Stimulated activated CD8-positive, alpha-beta memory T cell treated with anti-CD3 and anti-CD28 coated beads, Interleukin-7, amount 100 ng/mL, for 1 hour (primary cell): ENCODE measurements at places on chromosomes 1 and 21.

- no peak for DNase-seq
These were observed 28.4 kb upstream of the GBP6 start for GRCh38 chr1:89335486-89335885.

DNA sequence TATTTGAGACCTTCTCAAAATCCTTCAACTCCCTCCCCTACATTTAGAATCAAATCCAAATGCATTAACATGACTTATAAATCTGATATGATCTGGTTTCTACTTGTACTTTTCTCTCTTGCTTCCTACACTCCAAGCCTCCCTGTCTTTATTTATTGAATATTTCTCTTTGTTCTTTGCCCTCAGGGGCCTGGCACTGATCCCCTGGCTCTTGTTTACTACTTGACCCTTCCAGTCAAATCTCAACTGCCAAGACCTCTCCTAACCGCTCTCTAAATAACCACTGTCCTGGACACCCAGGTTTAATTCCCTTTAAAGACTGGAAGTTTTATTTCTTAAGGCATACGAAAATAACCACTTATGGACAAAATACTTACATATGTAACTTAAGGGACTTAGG, 248.9 kb downstream of the CHRM3 start:
- DNase-seq: no peak

- no peak for DNase-seq
These were observed 319.8 kb upstream of the RRP15 start for GRCh38 chr1:217965156-217965786.

- DNase-seq: no peak
These were observed 1.2 kb upstream of the LIN9 start for GRCh38 chr1:226310245-226310540.

DNA sequence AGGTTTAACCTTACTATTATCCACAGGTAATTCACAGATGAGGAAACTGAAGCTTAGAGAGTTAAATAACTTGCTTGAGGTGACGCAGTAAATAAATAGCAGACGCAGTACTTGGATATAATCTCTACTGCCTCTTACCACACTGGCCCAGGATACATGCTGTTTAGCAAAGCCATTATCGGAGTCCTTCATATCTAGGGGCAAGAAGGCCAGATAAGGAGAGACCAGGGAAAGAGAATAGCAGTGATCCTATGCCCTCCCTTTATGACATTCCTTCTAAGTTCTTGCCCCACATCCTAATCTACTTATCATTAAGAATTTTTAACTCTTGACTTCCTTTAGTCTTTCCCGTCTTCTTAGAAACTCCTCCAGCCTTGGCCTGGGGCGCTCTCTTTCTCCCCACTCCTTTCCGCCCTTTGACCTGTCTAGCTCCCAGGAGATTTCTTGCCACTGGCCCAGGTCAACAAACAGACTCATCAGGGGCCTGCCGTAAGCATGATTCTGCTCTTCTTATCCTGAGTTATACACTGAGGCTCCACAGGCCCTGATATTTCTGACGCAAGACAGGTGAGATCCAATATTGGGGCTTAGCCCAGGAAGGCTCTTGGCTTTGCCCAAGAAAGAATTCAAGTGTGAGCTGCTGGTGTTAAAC, 11.4 kb upstream of the SLAMF1 start:
- DNase-seq: no peak

DNA sequence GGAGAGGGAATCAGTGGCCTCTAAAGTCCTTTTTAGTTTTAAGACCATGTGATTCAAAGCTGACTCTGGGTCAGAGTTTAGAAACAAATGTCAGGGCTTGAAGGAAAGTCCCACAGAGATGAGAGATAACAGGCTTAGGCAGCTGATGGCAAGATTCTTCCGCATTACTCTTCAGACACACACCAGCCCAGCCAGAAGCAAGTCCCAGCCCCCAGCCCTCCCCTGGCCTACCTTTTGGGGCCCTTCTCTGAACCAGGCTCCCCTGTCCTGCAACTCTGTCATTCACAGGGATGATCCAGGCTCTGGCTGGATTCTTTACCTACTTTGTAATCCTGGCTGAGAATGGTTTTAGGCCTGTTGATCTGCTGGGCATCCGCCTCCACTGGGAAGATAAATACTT, 13.1 kb upstream of the CASQ1 start:
- DNase-seq: no peak

GRCh38 chr1:116667078-116667574, 407 bp downstream of the IGSF3 start:
- no peak for DNase-seq

GRCh38 chr1:67535474-67535873, 105.3 kb upstream of the SERBP1 start:
- no peak for DNase-seq

DNA sequence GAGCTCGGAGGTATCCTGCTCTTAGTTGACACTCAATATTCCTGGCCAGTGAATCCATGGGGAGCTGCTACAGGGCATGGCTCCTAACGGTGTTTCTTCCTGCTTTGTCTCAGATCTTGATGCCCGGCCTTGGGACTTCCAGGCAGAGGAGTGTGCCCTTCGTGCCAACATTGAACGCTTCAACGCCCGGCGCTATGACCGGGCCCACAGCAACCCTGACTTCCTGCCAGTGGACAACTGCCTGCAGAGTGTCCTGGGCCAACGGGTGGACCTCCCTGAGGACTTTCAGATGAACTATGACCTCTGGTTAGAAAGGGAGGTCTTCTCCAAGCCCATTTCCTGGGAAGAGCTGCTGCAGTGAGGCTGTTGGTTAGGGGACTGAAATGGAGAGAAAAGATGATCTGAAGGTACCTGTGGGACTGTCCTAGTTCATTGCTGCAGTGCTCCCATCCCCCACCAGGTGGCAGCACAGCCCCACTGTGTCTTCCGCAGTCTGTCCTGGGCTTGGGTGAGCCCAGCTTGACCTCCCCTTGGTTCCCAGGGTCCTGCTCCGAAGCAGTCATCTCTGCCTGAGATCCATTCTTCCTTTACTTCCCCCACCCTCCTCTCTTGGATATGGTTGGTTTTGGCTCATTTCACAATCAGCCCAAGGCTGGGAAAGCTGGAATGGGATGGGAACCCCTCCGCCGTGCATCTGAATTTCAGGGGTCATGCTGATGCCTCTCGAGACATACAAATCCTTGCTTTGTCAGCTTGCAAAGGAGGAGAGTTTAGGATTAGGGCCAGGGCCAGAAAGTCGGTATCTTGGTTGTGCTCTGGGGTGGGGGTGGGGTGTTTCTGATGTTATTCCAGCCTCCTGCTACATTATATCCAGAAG, 16.7 kb downstream of the ALX3 start:
- DNase-seq: peak; percentile 30

- peak; percentile 13 for DNase-seq
These were observed 639 bp upstream of the SPATA1 start for GRCh38 chr1:84505493-84506001.

DNA sequence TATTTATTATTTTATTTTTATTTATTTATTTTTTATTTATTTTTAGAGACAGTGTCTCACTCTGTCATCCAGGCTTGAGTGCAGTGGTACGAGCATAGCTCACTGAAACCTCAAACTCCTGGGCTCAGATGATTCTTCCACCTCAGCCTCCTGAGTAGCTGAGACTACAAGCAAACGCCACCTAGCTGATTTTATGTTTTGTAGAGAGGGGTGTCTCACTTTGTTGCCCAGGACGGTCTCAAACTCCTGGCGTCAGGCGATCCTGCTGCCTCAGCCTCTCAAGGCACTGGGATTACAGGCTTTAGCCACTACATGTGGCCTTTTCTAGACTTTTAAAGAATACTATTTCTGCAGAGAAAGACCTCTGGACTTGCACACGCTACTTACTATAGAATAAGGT, 61.3 kb upstream of the C1orf53 start:
- DNase-seq: no peak

- peak; percentile 48 for DNase-seq
These were observed 86.6 kb upstream of the DPH5 start for GRCh38 chr1:101112051-101112780.

GRCh38 chr1:50983219-50983802, 13.3 kb downstream of the CDKN2C start:
- no peak for DNase-seq

DNA sequence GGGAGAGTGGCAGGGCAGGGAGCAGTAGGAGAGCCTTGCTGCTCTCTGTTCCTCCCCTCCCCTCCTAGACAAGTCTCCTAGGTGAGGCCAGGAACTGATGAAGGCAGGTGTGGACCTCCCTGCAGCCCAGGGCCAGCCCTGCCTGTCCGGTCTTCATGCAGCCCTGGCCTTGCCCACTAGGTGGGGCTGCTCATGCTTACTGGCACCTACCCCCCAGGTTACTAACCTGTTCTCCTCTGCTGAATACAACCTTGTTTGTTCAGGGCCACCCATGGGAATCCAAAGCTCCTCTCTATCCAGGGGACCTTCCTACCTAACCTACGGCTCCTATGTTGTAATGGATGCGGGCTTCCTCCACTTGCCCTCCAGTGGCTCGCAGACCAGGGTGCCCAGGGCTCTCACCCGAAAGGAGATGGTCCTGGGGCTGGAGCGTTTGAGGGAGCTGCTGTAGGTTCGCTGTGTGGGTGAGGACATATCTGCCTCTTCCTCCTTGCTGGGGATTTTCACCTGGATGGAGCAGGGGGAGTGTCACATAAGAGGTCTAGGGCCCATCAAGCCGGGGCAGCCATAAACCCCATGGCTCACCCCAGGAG, 7.9 kb upstream of the TNNT2 start:
- DNase-seq: no peak

- no peak for DNase-seq
These were observed 9.3 kb upstream of the ST6GALNAC3 start for GRCh38 chr1:76065270-76065669.

- DNase-seq: no peak
These were observed 19.1 kb upstream of the NPHP4 start for GRCh38 chr1:6011161-6011945.

DNA sequence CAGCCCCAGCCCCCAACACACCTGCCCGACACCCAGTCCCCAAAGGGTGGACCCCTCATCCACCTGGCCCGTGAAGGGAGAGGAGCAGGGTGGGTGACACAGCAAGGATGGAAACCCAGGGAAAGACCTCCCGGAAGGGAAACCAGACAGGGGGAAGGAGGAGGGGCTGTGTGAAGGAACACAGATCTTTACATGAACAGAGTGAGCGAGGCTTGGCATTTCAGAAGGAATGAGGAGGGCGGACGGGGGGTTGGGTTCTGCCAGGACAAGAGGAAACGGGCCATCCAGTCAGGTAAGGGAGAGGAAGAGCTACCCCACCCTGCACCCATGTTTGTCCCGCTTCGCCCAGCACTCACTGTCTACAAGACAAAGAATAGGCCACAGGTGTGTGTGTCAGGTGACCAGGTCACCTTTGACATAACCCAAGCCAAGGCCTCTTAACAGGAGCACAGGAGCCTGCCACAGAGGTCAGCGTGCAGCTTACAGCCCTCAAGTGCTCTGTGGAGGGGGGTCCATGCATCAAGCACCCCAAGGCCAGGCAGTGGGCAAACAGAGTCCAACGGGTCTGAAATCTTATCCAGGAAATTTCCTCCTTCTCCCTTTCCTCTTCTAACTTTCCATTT, 18.0 kb upstream of the PRDM15 start:
- no peak for DNase-seq

DNA sequence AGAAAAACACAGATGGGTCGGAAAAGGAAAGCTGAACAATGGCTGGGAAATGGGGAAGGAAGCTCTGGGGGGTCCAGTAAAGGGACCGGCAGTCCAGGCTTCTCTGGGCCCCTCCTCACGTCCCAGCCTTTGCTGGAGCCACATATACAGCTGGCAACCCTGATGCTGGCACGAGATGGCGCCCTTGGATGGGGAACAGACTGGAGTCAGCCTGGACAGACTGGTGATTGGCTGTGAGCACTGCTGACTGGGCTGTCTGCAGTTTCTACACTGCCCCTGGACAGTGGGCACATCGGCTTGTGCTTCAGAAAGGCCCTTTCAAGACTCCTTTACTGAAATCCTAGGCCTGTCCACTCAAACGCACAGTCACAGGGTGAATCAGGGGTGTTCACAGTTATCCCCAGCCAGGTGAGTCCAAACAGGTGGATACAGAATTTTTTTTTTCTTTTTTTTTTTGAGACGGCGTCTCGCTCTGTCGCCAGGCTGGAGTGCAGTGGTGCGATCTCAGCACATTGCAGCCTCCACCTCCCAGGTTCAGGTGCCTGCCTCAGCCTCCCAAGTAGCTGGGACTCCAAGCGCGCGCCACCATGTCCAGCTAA, 31.1 kb upstream of the ZBTB40 start:
- no peak for DNase-seq

GRCh38 chr1:223052931-223053330, 90.1 kb downstream of the TLR5 start:
- DNase-seq: no peak

- no peak for DNase-seq
These were observed 3.2 kb upstream of the NBPF3 start for GRCh38 chr1:21436488-21437340.

DNA sequence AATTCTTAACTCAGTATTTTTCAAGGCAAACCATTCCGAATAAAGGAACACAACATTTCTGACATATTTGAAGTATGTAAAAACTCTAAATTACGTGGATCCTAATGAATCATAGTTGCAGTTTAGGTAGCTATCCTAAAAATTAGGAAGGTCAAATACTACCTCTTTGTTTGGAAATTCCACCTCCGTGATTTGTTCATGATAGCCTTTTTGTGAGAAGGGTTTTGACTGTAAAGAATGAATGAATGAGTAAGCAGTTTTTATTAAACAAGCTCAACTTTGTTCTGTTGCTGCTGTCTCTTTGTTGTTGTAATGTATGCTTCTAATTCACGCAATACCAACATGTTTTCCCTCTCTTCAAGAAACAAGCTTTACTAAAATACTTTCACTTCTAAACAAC, 840.4 kb downstream of the USP25 start:
- DNase-seq: no peak

DNA sequence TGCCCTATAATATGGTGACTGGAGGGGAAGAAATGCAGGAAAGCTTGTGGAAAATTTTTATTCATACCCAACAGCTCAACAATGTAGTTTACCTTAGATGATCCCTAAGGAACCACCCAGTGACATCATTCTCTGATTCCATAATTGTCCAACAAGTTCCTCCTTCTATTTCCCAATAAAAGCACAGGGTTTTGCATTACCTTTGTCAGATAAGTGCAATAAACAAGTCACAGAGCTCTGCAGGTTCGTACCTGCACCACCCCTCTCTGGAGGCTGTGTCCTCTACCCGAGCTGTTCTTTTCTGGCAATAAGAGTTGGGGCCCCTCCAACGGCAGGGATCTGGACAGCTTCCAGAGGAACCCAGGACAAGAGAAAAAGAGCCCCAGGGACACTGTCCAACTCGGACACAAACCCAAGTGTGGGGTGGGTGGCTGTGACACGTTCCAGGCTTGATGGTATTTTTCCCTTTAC, 38.8 kb downstream of the RCAN1 start:
- no peak for DNase-seq
